Left colon (tissue), 2 donors: ENCODE measurements at places on chromosomes 4 and X. TPM values are rescaled to one million over a fixed set of nuclear protein-coding genes. Genes with fewer than 3 reads are reported as not detected.

DNA sequence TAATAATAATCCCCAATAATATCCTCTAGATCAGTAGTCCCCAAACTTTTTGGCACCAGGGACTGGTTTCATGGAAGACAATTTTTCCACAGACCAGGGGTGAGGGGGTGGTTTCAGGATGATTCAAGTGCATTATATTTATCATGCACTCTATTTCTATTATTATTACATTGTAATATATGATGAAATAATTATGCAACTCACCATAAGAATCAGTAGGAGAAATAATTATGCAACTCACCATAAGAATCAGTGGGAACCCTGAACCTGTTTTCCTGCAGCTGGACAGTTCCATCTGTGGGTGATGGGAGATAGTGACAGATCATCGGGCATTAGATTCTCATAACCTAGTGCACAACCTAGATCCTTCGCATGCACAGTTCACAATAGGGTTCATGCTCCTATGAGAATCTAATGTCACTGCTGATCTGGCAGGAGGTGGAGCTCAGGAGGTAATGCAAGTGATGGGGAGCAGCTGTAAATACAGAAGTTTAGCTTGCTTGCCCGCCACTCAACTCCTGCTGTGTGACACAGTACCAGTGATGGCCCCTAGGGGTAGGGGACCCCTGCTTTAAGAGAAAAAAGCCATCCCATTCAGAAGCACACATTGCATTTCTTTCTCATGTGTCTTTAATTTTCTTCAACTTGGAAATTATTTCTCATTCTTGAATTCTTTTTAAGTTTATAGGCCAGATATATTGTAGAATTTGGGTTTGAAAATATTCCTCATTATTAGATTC is 16.0 kb upstream of the SH3RF1 start:
- no peak for DNase-seq

DNA sequence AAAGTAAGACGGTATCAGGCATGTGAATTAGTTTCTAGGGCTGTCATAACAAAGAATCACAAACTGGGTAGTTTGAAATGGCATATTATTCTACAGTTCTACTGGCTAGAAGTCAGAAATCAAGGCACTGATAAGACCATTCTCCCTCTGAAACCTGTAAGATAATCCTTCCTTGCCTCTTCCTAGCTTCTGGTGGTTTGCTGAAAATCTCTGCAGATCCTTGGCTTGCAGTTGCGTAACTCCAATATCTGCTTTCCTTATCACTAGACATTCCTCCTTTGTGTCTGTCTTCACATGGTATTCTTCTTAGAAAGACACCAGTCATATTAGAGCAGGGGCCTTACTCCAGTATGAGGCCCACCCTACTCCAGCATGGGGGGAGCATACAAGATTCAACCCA is 19.6 kb upstream of the LCORL start:
- DNase-seq = no peak

- no peak for DNase-seq
Observed at GRCh38 chrX:45196701-45197100, 4.0 kb downstream of the DIPK2B start.

GRCh38 chr4:89379511-89380044 is 72.0 kb upstream of the GPRIN3 start:
- DNase-seq = no peak

GRCh38 chr4:8176547-8177399 is 18.2 kb upstream of the ABLIM2 start:
- DNase-seq = peak; percentile 52

GRCh38 chr4:70868778-70869177 is 29.1 kb upstream of the GRSF1 start:
- no peak for DNase-seq

- peak; percentile 12 for DNase-seq
Observed at GRCh38 chrX:78029663-78030062, 60.2 kb upstream of the PGAM4 start.

GRCh38 chr4:6939761-6940743 is 30.4 kb downstream of the TBC1D14 start:
- DNase-seq = no peak

GRCh38 chr4:45324455-45325417 is 598.4 kb upstream of the GNPDA2 start:
- DNase-seq = no peak

DNA sequence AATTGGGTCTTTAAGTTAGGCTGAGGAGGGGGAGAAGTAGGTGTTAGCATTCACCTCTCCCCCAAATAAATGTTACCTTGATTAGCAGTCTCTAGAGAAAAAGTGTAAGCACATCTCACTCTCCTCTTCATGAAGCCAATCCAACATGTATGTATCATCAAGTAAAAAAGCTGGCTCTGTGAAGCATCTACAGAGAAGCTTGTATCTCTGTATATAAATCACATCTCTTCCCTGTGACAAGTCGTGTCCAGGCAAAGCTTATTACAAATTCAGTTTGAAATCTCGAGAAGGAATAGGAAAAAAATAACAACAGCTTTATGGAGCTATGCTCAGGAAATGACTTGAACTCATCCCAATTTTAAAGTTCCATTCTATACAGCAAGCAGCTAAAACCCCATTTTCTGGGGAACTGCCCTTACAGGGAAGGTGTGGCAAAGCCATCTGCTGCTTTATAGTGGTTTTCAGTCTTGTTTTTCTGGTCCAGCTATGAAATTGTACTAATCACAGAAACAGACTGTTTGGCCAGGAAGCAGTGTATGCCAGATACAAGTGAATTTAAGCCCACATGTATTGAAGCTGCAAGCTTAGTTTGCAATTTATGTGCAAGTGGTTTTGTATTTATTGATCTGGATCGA is 313.3 kb upstream of the NOCT start:
- no peak for DNase-seq

GRCh38 chr4:3533423-3533820 is 1.2 kb upstream of the LRPAP1 start:
- DNase-seq = peak; percentile 14

- no peak for DNase-seq
Observed at GRCh38 chr4:169661761-169662160, 41.4 kb downstream of the CLCN3 start.

DNA sequence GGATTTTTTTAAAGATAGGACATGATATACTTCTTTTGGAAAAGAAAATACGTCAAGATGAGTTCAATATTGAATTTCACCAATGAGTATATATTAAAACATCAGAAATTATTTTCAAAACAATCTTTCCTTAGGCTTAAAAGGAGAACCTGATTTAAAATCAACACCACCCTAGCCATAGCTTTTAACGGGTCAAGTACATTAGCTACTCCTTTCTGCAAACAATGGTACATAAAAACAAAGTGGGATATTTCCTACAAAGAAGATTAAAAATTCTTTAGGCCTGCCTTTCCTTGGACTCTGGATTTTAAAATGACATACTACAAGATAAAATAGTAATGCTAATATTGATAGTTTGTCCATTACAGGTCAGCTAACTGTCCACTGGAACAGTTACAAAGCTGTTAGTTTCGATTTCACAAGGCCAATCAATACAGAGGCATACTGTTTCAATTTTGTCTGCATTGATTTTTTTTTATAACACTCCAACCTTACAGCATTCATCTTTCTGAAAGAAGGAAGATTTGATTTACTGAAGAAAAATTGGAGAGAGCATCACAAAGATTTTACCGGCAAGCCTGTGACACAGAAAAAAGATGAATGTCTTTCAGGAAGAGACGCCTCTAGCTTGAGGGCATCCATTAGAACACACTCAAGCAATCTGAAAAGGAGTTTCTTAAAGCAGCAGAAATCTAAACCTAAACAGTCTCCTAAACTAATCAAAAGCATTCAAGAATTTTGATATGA is 97.2 kb downstream of the MAB21L2 start:
- no peak for DNase-seq

DNA sequence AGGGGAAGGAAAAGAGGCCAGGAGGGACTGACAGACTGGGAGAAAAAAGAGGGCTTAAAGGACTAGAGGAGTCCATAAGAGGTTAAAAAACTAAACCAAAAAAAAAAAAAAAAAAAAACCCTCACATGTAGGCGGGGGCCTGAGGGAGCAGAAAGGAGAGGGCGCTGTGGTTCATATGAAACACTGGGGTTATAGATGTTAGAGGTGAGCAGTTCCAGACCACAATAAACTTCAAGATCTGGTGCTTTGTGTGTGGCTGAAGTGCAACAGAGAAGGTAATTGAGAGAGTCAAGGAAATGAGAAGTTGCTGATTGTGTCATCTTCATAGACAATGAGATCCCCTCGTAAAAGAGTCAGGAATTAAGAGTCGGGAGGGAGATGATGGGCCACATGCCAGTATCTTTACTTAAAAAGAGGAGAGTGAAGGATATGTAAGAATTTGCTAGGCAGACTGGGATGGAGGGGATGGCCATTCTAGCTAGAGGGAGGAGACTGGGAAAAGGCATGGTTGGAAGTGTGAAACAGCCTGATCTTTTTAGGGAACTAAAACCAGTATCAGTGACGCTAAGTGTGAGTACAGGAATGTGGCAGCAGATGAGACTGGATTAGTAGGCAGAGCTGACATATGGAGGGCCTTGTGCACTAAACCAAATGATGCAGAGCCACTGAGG is 18.4 kb upstream of the OGT start:
- no peak for DNase-seq

The FAM47E gene
- 6.1 TPM for total RNA-seq

The BTK gene
- total RNA-seq = 5.4 TPM

The PABPC1L2B gene
- total RNA-seq = not detected

The RAB28 gene
- total RNA-seq = 13.2 TPM
